Stimulated activated CD4-positive, alpha-beta T cell treated with anti-CD3 and anti-CD28 coated beads, Interleukin-1b, Interleukin-23, amount 100 ng/mL, for 1 hour (primary cell): ENCODE measurements at places on chromosomes 3 and 15.

DNA sequence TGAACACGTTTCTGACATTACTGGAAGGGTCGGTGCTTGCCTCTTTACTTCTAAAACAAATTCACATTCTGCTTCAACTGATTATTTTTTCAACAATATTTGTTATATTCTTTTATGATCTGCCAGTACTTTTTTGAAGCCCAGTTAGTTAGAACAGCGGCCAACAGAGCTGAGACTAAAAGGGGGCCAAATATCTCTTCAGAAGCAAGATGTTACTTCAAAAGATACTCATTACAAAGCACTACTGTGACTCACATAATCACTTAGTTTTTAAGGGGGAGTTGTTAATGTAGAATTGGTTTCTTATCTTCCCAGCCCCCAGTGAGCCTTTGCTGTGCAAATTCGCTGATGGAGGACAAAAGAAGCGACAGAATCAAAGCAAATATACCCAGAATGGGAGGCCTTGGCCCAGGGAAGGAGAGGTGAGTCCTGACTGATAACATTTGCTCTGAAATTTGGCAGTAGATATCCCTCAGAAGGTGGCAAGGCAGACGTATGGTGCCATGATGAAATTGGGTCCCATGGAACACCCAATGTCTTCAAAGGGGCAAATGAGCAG is 587.8 kb downstream of the RBMS3 start:
- no peak for DNase-seq

DNA sequence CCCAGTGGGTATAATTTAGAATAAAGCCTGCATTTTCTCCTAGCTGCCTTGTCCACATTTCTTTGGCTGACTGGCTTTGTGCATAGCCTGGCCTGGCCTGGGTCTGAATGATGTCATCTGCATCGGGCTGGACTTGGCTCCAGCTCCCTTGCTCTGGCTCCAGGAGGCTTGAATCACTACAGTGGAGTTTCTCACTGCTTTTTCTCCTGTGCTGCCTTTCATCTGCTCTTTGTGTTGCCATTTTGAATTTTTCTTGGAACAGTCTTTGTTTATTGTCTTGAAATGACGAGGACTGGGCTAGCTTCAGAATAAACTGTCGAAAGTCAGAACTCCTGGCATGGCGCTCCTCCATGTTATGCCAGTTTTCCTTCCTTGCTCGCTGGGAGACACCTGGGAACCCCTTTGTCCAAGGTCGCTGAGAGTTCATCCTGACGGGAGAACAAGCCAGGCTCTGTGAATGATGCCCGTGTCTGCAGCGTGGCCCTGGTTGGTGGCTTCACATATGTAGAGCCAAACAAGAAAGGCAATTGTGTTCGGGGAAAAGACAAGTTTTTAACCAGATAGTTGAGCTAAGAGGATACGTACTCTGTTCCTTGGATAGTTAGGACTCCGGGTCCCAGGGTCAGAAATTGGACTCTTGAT is 258.9 kb downstream of the PDZRN3 start:
- DNase-seq = no peak

GRCh38 chr3:142935963-142936362 is 27.5 kb downstream of the PAQR9 start:
- no peak for DNase-seq

GRCh38 chr3:14398797-14399106 is 3.7 kb upstream of the SLC6A6 start:
- no peak for DNase-seq

DNA sequence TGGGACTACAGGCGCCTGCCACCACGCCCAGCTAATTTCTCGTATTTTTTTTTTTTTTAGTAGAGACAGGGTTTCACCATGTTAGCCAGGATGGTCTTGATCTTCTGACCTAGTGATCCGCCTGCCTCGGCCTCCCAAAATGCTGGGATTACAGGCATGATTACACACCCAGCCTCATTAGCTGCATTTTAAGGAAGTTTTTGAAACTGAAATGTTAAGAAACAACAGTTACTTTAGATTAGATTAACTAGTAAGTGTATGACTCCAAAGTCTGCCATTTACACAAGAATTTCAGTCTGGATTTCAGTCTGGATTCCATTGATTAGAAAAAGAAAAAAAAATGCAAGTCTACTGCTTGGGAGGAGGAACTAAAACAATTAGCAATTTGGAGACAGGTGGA is 24.5 kb upstream of the VPS39 start:
- DNase-seq = no peak

DNA sequence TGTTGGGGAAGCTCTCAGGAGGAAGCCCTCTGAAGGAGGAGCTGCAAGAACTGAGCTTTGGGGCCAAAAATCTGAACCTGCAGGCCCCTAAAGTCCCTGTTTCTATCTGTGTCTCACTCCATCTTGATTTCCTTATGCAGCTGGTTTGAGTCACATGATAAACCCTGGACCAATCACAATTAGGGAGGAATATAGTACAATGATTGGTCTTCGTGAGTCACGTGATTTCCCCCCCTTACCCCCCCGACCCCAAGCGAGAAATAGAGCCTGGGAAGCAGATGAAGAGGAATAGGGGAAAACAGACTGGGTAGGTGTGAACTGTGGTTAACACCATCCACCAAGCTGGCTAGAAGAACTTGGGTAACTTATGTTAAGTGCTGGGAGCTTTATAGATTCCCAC is 12.9 kb downstream of the CRABP1 start:
- DNase-seq = no peak

DNA sequence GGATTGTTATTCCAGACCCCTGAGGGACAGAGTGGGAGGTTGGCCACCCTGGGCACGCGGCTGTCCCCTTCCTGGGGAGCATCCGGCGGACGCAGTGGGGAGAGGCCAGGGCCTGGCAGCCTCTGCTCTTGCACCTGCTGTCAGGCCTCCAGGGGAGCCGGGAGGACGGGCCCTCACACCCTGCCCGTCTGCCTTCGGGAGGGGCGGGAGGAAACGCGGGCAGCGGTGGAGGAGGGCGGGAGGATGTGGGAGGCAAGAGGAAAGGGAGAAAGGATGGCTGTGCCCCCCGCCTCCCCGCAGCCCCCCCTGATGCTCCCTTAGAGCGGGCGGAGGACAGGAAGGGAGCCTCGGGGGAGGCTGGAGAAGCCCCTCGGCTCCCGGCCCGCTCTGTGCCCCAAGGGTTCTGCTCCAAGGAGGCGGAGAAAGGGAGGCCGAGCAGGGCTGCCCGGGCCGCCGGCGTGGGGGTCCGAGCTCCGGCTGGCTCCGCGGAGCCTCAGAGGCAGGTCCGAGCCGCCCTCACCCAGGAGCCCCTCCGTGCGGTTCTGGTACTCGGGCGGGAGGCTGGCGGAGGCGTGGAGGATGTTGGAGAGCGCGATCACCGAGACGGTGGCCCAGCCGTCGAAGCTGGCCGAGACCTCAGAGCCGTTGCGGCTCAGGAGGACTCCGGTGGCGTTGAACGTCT is 40.9 kb downstream of the MUC20 start:
- DNase-seq = no peak

- DNase-seq = no peak
These were observed 63.5 kb downstream of the MESD start for GRCh38 chr15:80926126-80926525.

- no peak for DNase-seq
These were observed 4.7 kb upstream of the NRROS start for GRCh38 chr3:196634829-196635228.

DNA sequence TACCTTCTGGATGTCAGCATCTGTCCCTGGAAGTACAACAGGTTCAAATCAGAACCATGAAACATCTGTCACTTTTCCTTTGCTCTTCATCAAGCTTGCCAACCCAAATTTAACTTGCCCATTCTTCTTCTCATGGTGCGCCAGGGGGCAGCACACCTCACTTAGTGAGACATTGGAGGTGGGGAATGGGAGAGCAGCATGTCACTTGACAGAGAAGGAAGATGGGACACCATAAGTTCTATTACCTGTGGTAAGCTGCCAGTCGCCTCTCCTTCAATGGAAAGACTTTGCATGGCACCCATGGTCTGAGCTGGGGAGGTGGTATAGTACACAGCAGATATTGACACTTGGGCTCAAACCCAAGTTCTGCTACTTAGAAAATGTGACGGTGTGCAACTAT is 2.9 kb downstream of the SCN5A start:
- no peak for DNase-seq

- no peak for DNase-seq
These were observed 11.0 kb upstream of the FILIP1L start for GRCh38 chr3:100125161-100125938.

DNA sequence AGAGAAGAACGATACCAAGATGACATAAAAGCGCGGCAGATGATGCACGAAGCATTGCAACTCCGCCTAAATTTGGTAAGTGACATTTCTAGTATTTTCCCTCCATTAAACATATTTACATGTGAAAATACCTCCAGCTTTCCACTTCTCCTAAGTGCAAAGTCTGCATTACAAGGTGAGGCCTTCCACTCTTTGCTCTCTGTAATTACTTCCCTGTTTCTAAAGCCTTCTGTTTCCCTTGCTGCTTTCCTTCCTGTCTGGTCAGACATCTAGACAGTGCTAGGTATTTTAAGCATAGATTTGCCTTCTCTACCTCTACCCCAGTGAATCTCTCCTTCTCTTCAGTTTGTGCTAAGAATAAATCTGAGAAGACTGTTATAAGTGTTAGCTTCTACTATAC is 1.9 kb downstream of the P2RY12 start:
- DNase-seq = no peak

DNA sequence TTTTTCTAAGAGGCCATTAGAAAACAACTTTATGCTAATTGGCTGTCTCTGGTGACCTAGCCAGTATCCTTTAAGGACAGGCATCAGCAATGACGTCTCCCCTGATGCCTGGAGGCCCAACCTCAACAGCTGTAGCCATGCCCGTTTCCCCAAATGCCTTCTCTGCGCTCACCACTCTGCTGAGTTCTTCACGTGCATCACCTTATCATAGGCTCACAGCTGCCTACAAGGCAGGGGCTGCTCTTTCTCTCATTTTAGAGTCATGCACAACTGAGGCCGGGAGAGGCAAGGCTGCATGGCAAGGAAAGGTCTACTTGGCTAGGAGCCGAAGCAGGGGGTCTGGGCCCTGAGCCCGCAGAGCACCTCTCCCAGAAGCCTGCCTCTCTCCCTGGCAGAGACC is 43.9 kb upstream of the SEC13 start:
- no peak for DNase-seq

- no peak for DNase-seq
These were observed 3.7 kb upstream of the CPA3 start for GRCh38 chr3:148861277-148861869.

- DNase-seq = no peak
These were observed 75.4 kb upstream of the POLG start for GRCh38 chr15:89410039-89410435.

DNA sequence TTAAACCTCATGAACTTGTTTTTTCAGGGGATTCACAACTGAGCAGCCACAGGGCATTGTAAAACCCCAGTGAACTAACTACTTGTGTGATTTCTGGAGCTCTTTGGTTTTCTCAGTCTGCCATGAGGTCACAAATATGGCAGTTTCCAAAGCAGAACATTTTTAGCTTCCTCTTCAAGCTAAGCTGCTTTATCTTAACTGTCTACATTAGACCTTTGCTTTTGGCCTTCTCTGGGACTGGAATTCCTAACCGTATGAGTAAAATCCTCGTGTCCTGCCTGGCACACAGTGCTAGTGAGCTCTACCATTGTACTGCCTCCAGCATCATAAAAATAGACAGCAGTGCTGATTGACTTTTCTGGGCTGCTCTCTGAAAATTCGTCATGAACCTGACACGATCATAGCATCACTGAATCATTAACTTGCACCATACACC is 22.1 kb downstream of the CDIN1 start:
- DNase-seq = no peak

GRCh38 chr3:191412759-191413158 is 48.2 kb upstream of the PYDC2 start:
- no peak for DNase-seq

DNA sequence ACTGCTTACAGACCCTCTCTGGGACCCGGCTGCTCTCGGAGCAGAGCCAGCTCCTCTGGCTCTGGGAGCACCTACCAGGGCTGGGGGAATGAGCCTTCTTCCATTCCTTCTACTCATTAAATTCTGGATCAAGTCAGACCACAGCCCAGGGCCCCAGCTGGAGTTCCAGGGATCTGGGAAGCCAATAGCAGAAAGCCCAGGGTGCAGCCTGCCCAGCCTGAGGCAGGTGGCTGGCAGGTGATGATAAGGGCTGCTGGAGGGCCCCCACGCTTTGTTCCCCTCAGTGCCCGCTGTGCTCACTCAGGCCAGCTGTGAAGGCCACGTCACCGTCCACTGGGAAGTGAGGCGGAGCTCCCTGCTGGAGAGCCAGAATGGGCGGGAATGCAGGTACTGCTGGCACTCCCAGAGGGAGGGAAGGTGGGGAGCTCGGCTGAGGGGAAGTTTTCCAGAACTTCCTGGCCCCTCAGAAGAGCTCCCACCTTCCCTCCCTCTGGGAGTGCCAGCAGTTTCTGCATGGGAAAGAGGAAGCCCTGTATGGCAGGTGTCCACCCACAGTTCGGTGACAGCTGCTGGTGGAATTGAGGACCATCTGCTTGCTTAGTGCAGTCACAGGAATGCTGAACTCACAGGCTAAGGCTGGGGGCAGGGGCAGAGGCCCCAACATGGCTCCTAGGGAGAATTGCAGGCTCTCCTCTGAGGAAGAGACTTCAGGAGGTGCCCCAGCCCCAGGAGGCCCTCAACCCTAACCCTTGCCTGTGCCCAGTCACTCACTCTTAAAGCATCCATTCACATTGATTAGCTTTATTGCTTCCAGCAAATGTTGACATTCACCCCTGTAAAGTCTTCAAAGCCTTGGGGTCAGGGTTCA is 12.6 kb upstream of the RTP3 start:
- no peak for DNase-seq

- no peak for DNase-seq
These were observed 2.4 kb upstream of the MESD start for GRCh38 chr15:80992006-80992405.

DNA sequence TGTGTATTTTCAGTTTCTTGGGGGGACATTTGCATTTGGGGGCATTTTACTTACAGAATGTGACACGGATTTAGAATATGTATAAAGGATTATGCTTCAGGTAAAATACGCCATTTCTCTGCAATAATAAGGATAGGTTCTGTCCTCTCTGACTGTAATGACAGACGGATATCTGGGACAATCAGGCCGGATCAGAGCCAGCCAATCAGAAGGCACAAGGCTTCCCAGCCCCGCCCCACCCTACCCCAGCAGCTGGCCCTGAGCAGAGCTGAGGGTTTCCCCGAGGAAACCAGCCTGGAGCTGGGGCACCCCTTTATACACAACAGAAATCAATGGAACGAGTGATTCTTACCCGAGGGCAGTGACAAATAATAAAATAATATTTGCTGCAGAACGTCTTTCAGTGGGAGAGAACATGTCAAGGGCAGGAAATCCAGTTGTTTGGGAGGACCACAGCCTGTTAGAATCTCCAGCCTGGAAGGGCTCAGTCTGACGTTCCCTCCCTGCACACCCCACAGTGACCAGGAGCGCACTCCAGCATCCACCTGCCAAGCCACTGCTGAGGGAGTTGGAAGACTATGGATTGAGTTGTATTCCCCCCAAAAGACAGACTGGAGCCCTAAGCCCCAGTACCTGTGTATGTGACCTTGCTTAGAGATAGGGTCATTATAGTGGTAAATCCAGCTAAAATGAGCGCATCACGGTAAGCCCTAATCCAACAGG is 30.3 kb upstream of the SEC13 start:
- DNase-seq = no peak
